PC-9 (cell line): ENCODE measurements at places on chromosomes 2 and 18. TPM values are rescaled to one million over a fixed set of nuclear protein-coding genes. Genes with fewer than 3 reads are reported as not detected.

DNA sequence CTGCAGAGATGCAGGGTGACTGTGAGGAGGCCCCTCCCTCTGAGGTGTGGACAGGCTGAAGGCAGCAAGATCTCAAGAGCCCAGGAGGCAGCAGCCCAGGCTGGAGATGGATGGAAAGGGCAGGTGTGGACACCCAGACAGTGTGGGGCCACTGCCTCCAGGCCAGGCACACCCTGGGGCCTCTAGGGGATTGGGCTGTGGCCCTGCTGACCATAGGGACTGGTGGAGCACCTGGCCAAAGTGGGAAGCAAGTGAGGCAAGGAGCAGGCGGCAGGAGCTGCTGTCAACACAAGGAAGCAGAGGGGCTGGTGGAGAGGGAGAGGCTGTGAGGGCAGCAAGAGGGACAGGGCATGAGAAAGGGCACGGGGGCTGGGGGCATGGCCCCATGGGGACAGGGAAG is 10.8 kb downstream of the SNED1 start:
- peaks cover 17% of the 10 kb centered on the region for H3K4me1 ChIP-seq
- H3K4me3 ChIP-seq, result no peak overlapping the region
- no peak for DNase-seq
- no peaks in the 10 kb centered on the region for H3K36me3 ChIP-seq

DNA sequence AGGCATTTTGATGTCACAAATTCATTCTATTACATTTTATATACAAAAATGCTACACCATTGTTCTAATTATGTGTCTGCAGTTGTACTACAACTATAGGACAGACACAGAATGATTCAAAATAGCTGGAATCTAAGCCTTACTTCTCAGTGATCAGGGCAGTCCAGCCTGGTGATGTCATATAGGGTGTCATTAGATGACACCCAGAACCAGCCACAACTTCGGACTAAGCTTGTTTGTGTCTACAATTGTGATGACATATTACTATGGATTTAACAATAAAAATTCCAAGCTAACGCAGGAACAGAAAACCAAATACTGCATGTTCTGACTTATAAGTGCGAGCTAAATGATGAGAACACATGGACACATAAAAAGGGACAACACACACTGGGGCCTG is 31.0 kb downstream of the M1AP start:
- H3K27ac ChIP-seq, result no peak overlapping the region
- no peak overlapping the region for H3K4me3 ChIP-seq
- no peaks in the 10 kb centered on the region for H3K27me3 ChIP-seq
- H3K36me3 ChIP-seq, result no peaks in the 10 kb centered on the region
- no peak for DNase-seq
- no peaks in the 10 kb centered on the region for H3K4me1 ChIP-seq

DNA sequence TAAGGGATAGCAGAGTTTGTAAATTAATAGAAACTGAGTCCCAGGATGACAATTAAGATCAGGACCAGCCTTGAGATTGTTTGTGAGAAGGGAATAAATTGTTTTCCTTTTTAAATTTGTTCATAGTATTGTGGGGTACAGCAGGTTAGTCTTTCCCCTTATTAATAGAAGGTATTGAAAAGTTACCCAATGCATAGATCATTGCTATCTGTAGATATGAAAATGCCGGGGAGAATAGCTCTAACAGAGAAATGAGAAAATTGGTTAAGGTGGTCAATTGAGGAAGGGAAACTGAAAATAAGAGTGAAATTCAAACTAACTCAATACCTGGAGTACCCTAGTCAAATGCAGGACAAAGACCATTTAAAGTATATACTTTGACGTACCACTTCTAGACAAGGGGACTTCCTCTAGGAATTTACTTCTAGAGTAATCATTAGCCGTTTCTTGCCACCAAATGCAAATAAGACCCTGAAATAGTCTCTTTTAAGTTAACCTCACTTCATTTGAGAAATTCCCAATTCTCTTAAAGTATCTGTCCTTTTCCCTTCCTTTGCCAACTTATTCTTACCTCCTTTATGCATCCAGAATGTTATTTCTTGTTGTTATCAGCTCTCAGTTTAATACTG is 1224.4 kb upstream of the LRRTM1 start:
- H3K27me3 ChIP-seq, result no peaks in the 10 kb centered on the region
- DNase-seq, result no peak
- no peaks in the 10 kb centered on the region for H3K36me3 ChIP-seq
- no peak overlapping the region for H3K27ac ChIP-seq
- no peaks in the 10 kb centered on the region for H3K4me1 ChIP-seq

DNA sequence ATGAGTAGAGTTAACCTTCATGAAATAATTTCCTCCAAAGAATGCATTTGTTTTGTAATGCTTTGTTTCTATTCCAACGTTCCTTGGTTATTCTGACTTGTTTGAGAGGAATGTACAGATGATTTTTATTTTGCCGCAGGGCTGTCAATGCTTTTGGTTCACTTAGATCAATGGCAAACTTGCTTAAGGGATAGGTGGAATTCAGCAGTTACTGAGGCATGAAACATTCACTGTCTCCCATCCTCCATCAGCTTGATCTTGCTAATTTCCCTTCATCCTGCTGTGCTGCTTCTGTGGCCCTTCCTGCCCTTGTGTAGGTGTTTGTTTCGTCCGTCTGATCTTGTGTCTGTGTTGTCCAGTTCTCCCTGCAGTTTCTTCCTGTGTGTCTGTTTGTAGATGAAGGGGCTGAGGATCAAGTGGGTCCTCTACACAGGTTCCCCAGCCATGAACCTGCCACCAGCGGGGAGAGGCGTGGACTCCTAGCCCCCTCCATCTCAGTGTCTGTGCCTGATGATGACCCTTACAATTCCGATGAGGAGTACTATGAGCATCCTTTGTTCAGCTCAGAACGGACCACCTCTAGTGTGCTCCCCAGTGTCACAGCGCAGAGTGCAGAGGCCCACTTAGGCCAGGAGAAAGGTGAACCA is 84.2 kb upstream of the UNC80 start:
- H3K4me1 ChIP-seq, result no peaks in the 10 kb centered on the region
- H3K27me3 ChIP-seq, result no peaks in the 10 kb centered on the region
- H3K4me3 ChIP-seq, result no peak overlapping the region
- H3K36me3 ChIP-seq, result no peaks in the 10 kb centered on the region
- H3K27ac ChIP-seq, result no peak overlapping the region

GRCh38 chr2:95667480-95667879 is 75.7 kb downstream of the TRIM43 start:
- peaks cover 20% of the 10 kb centered on the region for H3K27me3 ChIP-seq
- no peak for DNase-seq
- no peak overlapping the region for H3K4me3 ChIP-seq
- H3K4me1 ChIP-seq, result no peaks in the 10 kb centered on the region
- H3K27ac ChIP-seq, result no peak overlapping the region
- H3K36me3 ChIP-seq, result no peaks in the 10 kb centered on the region

DNA sequence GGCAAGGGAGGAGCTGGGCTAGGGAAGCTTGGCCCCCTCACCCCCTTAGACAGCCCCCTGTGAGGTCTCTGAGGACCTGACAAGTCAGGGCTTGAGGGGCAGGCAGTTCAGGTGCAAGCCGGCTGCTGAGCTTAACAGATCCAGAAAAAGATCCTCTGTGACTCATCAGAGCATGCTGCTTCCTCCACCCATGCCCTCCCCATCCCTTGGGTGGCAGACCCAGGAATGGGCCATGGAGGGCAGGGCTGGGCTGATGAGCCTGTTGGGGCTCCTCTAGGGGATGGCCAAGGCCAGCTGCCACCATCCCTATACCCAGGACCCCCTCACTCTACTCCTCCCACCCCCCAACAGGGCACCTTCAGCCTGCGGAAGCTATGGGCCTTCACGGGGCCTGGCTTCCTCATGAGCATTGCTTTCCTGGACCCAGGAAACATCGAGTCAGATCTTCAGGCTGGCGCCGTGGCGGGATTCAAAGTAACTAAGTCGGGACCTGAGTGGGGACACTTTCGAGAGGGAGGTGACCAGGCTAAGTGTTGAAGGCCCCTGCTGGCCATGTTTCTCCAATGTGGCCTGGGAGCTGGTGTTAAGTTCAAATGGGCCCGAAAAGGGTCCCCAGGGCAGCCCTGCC is 1.9 kb downstream of the SLC11A1 start:
- no peak for DNase-seq
- H3K36me3 ChIP-seq, result no peaks in the 10 kb centered on the region
- no peak overlapping the region for H3K4me3 ChIP-seq
- no peaks in the 10 kb centered on the region for H3K27me3 ChIP-seq
- H3K27ac ChIP-seq, result no peak overlapping the region

The SLC5A7 gene
- not detected in 2 replicates for total RNA-seq

The COLEC12 gene
- total RNA-seq, result not detected in 2 replicates
